ENCODE measurements at places on chromosomes 12 and 14. TPM values are rescaled to one million over a fixed set of nuclear protein-coding genes. Genes with fewer than 3 reads are reported as not detected.

Gene PDZRN4
- not detected for total RNA-seq

Gene USP44
- 0.24 TPM for total RNA-seq

Gene GUCY2C
- total RNA-seq, result not detected

Gene ZDHHC22
- total RNA-seq, result not detected

Gene TSHR
- not detected for total RNA-seq

Gene DUSP6
- total RNA-seq, result 179 TPM

Gene ERP27
- total RNA-seq, result not detected

Gene SLC25A29
- total RNA-seq, result 32.6 TPM

Gene LHX5
- not detected for total RNA-seq

Gene ARMH4
- total RNA-seq, result 0.03 TPM

Gene LRRK2
- 1.4 TPM for total RNA-seq

Gene TCL1B
- not detected for total RNA-seq

Gene CARMIL3
- total RNA-seq, result 0.41 TPM

Gene SERPINA12
- total RNA-seq, result not detected

Gene ARHGEF25
- total RNA-seq, result 46.8 TPM

Gene DDX54
- 107 TPM for total RNA-seq

Gene PIGH
- total RNA-seq, result 30.7 TPM

Gene OR6C4
- total RNA-seq, result not detected

Gene ITGA7
- total RNA-seq, result 6.9 TPM

Gene KRT6C
- total RNA-seq, result not detected

All from A375 (cell line).